ENCODE measurements at places on chromosomes 5 and 9. TPM values are rescaled to one million over a fixed set of nuclear protein-coding genes. Genes with fewer than 3 reads are reported as not detected.

DNA sequence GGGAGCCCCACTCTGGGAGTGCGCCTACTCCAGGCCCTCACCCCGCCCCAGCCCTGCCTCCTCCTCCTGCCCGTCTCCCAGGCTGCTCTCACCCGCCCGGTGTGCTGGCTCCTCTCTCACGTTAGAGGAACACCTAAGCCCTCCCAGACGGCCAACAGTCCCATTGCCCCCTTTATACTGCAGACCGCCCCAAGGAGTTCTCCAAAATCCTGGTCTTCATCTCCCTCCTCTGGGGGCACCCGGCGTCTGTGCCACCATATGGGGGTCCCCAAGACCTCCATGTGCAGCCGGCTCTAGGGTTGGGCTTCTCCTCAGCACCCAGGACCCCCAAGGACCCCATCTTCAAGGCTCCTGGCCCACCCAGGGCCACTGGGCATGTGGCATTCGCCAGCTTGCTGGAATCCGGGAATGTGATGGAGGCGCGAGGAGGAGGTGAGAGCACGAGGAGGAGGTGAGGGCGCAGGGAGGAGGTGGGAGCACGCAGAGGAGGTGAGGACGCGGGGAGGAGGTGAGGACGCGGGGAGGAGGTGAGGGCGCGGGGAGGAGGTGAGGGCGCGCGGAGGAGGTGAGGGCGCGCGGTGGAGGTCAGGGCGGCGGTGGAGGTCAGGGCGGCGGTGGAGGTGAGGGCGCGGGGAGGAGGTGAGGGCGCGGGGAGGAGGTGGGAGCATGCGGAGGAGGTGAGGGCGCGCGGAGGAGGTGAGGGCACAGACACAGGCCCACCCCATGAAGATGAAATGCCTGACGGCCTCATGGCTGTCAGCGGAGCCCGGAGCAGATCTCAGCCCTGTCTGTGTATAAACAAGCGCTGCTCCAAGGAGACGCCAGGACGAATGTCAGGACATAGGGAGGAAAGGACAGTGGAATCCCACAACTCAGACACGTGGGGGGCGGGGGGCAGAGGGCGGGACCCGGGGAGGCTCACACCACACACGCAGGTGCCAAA lies 41.2 kb downstream of the EXD3 start:
- DNase-seq: peak; percentile 90

GRCh38 chr9:92807757-92808725 lies 43.4 kb upstream of the BICD2 start:
- peak; percentile 62 for DNase-seq

DNA sequence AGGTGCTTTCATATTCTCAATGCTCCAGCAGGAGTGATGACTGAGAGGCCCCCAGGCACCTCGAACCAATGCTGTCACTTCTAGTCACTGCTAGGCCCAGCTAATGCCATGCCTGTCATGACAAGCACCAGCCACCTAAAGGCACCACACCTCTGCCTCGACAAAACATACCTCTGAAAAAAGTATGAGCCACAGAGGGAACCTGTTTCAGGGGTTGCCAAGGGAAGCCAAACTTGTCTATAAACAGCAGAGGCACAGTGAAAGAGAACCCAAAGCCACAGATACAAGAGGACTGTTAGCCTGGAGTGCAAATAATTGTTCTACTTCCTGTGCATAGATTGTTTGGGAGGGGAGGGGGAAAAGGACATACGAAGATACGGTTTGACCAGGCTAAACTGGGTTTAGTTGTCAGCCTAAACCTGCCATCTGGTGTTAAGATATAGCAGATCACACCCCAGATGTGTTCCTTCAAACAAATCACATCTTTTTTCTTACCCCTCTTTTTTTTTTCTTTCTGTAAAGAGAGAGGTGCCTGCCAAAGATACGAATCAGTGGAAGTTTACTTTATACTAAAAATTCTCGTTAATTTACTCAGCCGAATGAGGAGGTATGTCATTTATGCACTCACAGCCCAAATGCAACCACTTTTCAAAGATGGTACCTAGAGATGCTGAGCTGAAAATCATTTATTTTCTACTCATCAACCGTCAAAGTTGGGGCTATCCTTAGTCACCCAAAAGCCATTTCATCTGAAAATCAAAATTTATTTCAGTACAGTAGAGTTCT lies 45.7 kb downstream of the BNC2 start:
- DNase-seq: no peak

DNA sequence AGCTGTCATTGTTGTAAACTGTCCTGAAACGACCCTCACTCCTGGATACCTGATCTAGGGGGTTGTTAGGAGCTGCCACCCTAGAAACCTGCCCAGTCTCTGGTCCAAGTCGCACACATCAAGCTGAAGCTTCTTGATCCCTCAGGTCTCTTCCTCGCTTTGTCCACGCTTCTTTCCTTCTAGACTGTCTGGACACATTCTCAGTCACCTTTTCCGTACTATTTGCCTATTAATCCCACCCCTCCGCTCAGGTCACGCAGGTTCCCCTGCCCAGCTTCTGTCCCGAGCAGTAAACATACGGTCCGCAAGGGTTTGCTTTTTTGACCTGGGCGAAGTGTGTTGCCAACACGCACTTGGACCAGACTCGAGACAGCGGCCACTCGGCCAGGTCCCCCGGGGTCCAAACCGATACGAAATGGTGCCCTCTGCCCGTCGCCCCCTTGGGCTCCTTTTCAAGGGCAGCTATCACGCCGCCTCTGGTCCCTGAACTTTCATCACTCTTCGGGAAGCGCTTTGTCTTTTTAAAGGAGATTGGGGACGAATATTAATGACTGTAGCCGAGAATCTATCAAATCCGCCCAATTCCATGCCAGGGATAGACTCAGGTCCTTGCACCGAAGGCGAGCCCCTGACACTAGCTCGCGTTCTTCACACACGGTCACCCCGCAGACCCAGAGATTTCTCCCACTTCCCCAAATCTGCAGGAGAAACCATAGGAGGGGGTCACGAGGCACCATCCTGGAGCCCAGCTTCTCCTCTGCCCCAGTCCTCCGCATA lies 814 bp downstream of the PLCXD3 start:
- DNase-seq: no peak

GRCh38 chr5:1800472-1801221 lies 560 bp upstream of the NDUFS6 start:
- DNase-seq: peak; percentile 70

DNA sequence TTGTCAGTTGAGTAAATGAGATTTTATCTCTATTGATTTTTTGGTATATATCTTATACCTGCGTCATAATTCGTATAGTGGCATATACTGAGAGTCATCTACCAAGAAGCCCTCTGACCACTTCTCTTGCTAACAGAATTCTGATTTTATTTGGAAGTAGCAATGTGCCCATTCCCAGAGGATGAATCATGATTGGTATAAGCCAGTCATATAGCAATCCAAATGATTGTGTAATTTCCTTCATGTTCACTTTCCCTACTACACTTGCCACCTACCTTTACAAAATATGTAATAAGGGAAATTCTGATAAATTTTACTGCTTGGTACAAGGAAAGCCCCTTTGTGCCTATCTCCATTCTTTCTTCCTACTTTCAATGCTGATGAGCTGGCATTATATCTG lies 16.1 kb upstream of the ZNF462 start:
- peak; percentile 85 for DNase-seq

SPINK6 gene
- not detected for total RNA-seq

CDK9 gene
- 54.8 TPM for total RNA-seq

DNA sequence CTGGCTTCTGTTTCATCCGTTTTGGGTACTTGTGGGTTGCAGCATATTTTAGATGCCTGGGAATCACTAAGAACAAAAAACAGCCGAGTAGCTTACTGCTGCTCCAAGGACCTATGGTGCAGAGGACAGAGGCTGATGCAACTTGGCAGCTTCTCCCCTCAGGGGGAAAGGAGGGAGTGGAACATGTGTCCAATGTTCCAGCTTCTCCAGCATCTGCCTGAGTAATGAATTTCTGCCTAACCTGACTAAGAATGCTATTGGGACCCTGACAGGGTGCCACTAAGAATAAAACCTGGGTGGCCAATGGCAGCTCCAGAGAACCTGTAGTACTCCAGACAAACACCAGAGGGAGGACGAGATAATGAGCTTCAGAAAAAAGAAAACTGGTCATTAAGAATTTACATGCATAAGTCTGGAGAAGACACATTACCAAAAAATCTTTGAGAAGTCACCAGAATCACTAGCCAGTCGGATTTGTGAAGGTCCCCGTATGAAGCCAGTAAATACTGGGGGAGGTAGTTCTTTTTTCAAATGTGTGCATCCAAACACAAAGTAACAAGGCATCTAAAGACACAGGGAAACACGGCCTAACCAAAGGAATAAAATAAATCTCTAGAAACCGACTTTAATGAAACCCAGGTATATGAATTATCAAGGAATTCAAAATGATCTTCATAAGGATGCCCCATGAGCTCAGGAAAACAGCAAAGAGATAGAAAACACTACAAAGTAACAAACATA lies 293.5 kb downstream of the HINT1 start:
- DNase-seq: no peak

DNA sequence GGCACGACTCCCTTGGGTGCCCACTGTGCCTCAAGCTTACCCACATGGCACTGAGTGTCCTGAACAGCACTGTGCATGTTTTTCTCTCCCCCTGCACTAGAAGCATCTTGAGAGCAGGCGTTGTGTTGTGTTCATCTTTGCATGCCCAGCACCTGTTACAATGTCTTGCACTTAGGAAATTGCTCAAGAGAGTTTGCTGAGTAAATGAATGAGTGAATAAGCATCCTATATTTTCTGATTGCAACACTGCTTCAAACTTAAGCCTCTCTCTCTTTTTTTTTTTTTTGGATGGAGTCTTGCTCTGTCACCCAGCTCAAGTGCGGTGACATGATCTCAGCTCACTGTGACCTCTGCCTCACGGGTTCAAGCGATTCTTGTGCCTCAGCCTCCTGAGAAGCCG lies 94.5 kb downstream of the LMNB1 start:
- DNase-seq: no peak

- DNase-seq: no peak
Measured at GRCh38 chr9:132672413-132672690, 2.1 kb downstream of the GTF3C4 start.

DNA sequence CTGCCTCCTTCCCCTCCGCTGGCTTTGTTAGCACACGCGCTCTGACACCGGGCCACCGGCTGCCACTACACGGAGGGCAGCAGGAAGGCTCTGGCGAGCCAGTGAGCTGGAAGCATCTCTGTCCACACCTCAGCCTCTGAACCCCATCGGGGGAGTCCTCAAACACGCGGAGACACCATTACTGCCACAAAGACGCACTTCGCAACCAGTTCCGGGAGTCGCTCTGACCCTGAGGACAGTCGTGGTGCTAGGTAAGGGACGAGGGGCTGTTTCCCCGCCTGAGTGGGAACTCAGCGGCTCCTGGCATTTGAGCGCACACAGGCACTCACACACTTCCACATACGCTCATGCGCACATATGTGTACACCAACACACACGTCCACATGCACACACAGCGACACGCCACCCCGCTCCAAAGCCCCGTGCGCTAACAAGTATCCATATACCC lies 160.0 kb downstream of the C9orf152 start:
- no peak for DNase-seq

- DNase-seq: no peak
Measured at GRCh38 chr5:112186401-112186990, 232.6 kb downstream of the EPB41L4A start.

CENPP gene
- total RNA-seq: 4.7 TPM

DNA sequence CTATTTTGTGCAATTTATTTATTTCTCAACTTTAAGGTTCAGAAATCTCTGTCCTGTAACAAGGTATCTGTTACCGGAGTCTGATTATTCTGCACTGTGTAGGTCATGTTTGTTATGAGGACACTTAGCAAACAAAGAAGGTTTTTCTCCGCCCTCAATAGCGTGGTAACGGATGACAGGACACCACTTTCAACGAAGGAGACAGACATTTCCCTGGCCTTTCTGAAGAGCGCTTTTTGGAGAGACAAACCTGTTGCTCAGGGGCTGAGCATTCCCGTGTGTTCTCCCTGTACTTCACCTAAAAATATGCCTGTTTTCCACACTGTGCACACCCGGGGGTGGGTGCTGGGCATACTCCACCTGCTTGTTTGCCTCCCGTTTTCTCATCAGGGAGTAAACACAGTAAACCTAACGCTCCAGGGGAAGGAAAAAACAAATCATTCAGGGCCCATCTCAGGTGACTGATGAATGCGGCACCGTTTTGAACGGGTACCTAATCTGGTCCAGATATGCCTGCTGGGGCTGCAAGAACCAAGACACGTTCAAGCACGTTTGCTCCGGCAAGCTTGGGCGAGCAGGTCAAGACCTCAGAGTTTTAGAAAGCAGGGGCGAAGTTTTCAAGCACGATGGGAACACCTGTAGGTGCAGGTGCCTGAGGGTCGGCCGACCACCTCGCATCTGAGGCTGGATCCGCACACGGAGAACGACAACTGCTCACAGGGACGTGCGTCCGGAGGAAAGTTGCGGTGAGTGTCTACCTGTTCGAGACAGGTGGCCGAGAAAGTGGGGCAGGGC lies 859 bp downstream of the RETREG1 start:
- DNase-seq: peak; percentile 72

RLN2 gene
- not detected for total RNA-seq

DNA sequence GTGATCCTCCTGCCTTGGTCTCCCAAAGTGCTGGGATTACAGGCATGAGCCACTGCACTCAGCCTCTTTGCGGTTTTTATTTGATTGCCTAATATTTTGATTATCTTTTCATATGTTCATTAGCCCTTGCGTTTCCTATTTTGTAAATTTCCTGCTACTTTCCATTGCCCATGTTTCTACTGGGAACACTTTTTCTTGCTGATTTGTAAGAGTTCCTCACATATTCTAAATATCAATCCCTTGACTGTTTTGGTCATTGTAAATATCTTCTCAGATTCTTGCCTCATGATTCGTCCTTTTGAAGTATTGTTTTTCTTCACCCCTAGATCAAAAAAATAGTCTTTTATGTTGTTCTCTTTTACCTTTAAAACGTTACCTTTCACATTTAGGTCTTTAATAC lies 37.9 kb upstream of the TTC1 start:
- peak; percentile 56 for DNase-seq

- DNase-seq: peak; percentile 85
Measured at GRCh38 chr5:72848474-72849428, 32.3 kb downstream of the TNPO1 start.

SMIM33 gene
- total RNA-seq: not detected

GRCh38 chr9:91158286-91158685 lies 203.4 kb downstream of the AUH start:
- no peak for DNase-seq

DNA sequence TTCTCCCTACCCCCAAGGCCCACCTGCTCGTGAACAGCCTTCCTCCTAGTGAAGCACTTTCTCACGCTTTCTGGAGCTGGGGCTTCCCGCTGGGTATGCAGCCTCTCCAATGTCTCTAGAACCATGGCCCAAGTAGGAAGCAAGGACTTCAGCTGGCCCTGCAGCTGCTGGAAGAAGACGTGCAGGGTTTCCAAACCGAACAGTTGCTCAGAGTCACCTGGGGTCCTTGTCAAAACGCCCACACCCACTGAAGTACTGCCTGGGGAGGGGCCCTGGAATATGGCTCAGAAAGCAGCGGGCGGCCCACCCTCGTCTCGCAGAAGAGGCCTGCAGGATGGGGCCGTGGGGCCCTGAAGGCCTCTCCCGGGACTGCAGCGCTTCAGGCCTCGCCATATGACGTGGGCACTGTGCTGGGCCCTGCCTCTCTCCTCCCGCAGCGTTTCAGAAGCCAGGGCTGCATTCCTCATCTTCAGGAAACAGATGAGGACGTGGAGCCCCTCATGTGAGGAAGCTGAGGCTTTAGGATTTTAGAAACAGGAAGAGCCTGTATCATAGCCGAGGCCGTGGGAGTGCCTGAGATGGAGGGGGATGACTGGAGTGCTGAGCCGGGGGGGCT lies 116.0 kb upstream of the LMX1B start:
- DNase-seq: no peak

ACTBL2 gene
- total RNA-seq: not detected

UGT3A1 gene
- total RNA-seq: not detected

GRCh38 chr5:150651382-150651781 lies 9.7 kb upstream of the MYOZ3 start:
- peak; percentile 85 for DNase-seq

TNIP1 gene
- total RNA-seq: 66.3 TPM

All from osteoblast (primary cell).